ENCODE measurements at places on chromosomes 5 and 9. TPM values are rescaled to one million over a fixed set of nuclear protein-coding genes. Genes with fewer than 3 reads are reported as not detected.

The COX7C gene
- 925 TPM for polyA plus RNA-seq

The CDH10 gene
- polyA plus RNA-seq, result 0.10 TPM

The CBY3 gene
- not detected for polyA plus RNA-seq

The HSD17B3 gene
- polyA plus RNA-seq, result 0.69 TPM

The PRELID1 gene
- 77.6 TPM for polyA plus RNA-seq

The OR1N1 gene
- polyA plus RNA-seq, result not detected

The TOPORS gene
- polyA plus RNA-seq, result 15.1 TPM

The HMCN2 gene
- 1.5 TPM for polyA plus RNA-seq

The SAXO1 gene
- polyA plus RNA-seq, result 0.04 TPM

The HTR4 gene
- 0.23 TPM for polyA plus RNA-seq

The F12 gene
- not detected for polyA plus RNA-seq

The HRCT1 gene
- polyA plus RNA-seq, result 0.90 TPM

The GBGT1 gene
- 3.9 TPM for polyA plus RNA-seq

The THBS4 gene
- 9.7 TPM for polyA plus RNA-seq

The KCNN2 gene
- polyA plus RNA-seq, result 0.68 TPM

The ZNF883 gene
- 1.1 TPM for polyA plus RNA-seq

The FOXD4L6 gene
- polyA plus RNA-seq, result not detected

The LHX3 gene
- not detected for polyA plus RNA-seq

The MGAT4B gene
- 51.0 TPM for polyA plus RNA-seq

The SLC6A18 gene
- not detected for polyA plus RNA-seq

All from ovary (tissue), 10 donors.